ENCODE measurements at places on chromosomes 4 and X.

DNA sequence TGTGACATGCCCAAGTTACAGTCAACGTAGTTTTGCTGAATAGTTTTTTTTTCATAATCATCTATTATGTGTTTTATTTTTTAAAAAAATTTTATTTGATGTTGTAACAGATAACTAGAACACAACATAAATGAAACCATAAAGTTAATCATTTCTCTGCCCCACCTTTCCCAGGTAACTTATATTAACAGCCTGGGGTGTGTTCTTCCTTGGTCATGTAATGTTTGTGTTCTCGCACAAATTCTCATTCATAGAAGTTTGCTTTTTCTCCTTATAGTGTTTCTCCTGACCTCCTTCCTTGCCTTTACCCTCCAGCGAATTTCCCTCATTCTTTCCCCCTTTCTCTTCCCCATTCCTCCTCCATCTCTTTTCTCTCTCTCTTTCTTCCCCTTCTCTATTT, 214.8 kb downstream of the SOWAHB start:
- DNase-seq = no peak

DNA sequence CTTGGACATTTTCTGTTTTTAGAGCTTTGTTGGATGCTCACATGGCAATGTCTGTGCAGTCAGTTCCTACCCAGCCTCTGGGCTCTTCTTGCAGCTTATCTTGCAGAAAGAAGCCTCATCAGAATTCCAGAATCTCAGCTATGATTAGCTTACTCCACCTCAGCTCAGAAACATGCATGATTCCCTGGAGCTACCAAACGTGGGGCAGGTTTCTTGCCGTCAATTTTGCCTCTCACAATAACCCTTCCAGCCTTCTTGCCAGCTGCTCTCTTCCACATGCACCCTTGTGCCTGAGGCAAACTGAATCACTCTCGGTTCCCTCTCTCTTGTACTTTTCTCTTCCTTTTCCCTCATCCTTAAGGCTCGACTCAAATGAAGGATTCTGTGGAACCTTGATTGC, 141.4 kb downstream of the PTTG2 start:
- no peak for DNase-seq

GRCh38 chr4:40395908-40396793, 61.0 kb downstream of the CHRNA9 start:
- DNase-seq = no peak

DNA sequence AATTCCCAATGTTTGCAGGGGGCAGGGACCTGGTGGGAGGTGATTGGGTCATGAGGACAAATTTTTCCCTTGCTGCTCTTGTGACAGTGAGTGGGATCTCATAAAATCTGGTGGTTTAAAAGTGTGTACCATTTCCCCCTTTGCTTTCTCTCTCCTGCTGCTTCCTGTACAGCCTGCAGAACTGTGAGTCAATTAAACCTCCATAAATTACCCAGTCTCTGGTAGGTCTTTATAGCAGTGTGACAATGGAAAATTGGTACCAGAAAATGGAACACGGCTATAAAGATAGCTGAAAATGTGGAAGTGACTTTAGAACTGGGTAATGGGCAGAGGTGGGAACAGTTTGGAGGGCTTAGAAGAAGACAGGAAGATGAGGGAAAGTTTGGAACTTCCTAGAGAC, 108.7 kb upstream of the NPFFR2 start:
- no peak for DNase-seq

- no peak for DNase-seq
Measured at GRCh38 chr4:128357286-128357685, 69.7 kb upstream of the PGRMC2 start.

- DNase-seq = no peak
Measured at GRCh38 chr4:114547340-114548134, 51.1 kb upstream of the UGT8 start.

- DNase-seq = no peak
Measured at GRCh38 chr4:108700081-108700757, 49.8 kb downstream of the OSTC start.

DNA sequence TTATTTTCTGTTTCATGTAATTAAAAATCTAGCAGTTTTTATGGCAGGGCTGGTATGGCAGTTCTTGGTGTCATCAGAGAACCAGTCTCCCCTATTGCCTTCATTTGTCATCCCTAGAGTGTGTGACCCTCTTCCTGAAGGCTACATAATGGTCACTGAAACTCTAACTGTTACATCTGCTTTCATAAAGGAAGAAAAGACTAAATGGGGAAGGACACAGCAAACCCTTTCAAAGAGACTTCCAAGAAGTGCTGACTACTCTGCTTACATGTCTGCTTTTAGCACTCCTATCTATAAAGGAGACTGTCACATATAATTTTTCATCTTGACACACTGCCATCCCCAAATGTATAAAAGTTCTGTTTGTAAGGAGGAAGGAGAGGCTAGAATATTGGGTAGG, 105.9 kb upstream of the DIAPH2 start:
- no peak for DNase-seq

- DNase-seq = no peak
Measured at GRCh38 chr4:158856852-158857251, 88.0 kb downstream of the FNIP2 start.

DNA sequence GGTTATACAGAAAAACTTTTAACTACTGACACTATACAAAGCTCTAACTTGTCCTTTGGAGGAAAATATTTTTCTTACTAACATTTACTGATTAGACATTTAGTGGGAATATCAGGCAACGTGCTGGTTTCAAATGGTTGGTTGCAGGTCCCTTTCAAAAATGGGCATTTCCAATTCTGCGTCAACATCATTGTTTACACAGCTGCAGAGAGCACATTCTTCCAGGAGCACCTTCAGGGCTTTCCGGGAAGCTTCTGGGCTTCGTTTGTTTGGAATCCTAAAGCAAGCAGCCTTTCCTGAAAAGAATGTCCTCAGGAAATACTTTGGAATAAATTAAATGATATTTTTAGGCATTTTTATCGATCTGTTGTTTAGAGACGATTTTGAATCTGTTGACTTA, 289.7 kb downstream of the TRIML1 start:
- no peak for DNase-seq

- no peak for DNase-seq
Measured at GRCh38 chr4:82811392-82811791, 12.8 kb upstream of the SCD5 start.

DNA sequence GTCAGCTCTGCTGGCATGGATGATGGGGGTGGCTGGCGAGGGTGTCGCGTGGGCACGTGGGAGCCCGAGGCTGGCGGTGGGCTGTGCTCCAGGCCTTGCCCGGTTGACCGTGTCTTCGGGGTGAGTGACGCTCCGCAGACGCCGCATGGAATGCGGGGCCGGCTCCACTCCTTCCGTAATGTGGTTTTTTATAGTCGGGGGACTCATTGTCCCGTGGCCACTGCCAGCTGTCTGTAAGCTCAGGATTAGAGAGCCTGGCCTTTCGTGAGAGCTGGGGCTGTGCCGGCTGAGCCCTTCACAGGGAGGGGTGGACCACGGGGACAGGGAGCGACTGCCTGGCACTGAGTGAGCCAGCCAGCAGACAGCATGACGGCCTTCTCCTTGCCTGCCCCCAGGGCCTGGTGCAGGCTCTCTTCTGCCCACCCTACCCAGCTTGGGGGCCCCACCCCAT, 20.4 kb downstream of the DOK7 start:
- no peak for DNase-seq

GRCh38 chrX:79259073-79259689, 108.0 kb downstream of the ITM2A start:
- peak; percentile 11 for DNase-seq

DNA sequence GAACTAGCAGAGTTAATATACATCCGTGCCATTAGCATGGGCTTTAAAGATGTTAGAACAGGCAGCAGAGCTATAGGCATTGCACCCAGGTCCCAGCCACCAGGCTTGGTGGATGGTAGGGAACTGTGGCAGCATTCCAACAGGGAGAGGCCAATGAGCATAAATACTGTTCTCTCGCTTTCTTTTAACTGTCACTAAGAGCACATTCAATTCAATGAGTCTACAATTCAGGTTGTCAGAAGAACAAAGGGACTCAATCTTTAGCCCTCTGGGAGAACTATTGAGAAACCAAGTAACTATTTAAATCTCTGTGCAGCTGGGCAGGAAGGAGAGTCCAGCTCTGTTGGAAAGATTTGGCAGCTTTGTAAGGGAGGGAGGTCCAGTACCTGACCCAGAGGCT, 165.6 kb downstream of the CHIC1 start:
- DNase-seq = no peak

DNA sequence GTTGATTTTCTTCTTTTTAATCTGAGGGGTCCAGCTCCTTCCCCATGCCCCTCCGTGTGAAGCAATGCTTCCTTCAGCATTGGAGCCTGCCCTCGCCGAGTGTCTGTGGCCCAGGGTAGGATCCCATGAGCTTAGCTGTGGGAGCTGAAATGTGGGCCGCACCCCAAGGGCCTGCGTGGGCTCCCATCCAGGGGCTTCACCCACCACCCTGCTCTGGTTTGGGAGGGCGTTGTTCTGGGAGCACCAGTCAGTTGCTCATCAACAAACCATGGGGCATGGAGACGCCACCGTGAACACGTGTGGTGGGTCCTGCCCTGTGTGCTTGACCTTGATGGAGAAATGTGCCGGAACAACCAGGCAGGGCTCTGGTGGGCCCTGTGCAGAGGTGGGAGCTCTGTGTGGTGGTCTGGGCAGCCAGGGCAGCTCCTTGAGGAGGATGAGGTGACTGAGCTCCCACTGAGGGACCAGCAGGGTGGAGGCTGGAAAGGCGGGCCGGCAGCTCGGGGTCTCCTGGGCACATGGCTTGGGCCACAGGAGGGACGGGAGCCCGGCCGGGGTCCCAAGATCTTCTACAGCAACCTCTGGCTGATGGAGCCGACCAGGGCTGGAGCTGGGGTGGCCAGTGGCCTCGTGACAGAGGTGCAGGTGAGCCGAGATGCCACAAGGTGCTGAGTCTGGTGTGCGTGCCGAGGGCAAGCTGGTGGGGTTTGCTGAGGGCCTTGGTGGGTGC, 39.6 kb upstream of the NKX1-1 start:
- no peak for DNase-seq

GRCh38 chr4:109276482-109277095, 25.9 kb downstream of the COL25A1 start:
- DNase-seq = no peak

DNA sequence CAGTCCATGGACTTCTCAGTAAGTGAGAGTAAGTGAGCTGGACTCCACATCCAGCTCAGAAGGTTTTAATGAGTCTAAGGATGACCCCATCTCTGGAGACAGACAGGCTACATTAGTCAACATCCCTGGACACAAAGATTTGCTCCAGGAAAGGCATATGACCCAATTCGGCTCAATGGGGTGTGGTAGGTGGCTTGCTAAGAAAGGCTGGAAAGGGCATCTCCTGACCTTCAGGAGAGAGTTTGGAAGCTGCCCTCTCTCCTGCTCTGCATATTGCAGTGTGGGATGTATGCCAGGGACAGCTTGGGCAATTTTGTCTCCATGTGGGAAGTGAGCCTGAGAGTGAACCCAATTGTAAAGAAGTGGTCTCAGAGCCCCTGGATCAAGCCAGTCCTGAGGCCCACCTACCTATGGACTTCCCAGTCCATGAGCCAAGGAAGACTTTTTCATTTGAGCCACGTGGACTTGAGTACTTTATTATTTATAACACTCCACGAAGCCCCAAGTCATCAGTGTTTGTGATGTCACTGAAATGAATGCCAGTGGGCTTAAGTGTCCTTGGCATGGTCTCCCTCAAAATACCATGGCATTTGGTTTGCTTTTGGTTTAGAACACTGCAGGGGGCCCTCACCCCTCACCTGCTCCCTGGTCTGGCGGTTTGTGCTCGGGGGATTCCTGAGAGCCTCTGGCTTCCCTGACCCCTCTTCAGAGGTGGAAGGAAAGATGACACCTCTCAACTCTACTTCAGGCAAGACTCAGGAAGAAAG, 10.4 kb upstream of the ABLIM2 start:
- no peak for DNase-seq

GRCh38 chr4:13130848-13131247, 353.3 kb downstream of the RAB28 start:
- DNase-seq = no peak

GRCh38 chr4:87570290-87570805, 38.0 kb upstream of the DSPP start:
- DNase-seq = no peak

GRCh38 chrX:145821898-145822571, 4.4 kb downstream of the SLITRK2 start:
- no peak for DNase-seq

GRCh38 chr4:123553279-123553678, 156.7 kb downstream of the SPRY1 start:
- DNase-seq = no peak

GRCh38 chrX:110454336-110454735, 95.7 kb downstream of the RTL9 start:
- DNase-seq = no peak

DNA sequence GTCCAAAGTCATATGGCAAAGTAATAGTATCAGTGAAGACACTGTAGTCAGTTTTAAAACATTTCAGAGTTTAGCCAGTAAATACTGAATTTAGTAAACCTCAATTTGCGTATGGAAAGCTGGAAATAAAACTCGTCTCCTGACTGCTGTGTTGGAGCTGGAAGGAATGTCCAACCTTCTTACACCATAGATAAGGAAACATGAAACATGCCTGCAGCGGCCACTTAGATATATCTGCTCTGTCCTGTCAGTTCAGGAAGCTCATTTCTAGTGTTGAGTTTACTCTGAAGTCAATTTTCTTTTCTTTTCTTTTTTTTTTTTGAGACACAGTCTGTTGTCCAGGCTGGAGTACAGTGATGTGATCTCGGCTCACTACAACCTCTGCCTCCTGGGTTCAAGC, 21.2 kb downstream of the ARHGAP10 start:
- no peak for DNase-seq

DNA sequence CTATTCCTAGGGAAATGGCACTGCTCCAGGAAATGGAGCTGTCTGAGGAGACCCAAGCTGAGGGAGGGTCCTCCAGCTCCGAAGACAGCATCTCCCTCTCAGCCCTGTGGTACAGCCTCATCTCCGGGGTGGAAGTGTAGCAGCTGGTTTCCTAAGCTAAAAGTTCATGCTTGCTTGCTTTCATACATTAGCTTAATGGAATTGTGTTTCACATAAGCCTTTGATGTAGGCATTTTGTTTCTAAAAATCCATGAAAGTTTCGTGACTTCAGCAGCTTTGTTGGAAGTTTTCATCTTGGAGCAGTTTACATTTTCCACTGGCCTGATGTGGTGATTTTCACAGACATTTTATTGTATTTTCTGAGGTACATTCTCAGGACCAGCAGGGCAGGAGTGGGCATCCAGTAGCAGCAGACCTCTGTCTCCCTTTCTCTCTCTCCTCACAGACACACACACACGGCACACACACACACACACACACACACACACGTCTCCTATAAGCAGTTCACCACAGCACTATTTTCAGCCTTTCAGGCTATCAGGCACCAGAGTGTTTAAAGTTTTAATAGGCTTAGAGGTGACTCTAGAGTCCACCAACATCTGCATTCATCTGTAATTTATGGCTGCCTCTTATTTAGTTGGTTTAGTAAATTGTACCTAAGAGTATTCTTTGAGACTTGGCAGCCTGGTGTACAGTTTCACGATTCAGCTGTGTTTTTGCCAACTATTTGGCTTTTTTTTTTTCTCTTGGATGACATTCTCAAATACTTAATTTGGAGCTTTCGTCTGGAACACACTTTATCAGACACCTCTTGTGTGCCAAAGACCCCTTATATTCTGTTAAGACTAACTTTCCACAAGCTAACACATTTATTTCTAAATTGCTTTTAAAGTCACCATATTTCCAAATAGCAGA, 225.8 kb upstream of the SFRP2 start:
- DNase-seq = no peak

- no peak for DNase-seq
Measured at GRCh38 chr4:57682275-57682674, 572.1 kb upstream of the IGFBP7 start.

- no peak for DNase-seq
Measured at GRCh38 chrX:24859211-24859841, 156.4 kb downstream of the ARX start.
